ENCODE measurements at places on chromosomes 16 and 17.
A peak's percentile ranks its signal among the peaks of the same experiment; 100 is the strongest.

- no peak for DNase-seq
Measured at GRCh38 chr17:81128774-81129173, 36.5 kb upstream of the PVALEF start.

DNA sequence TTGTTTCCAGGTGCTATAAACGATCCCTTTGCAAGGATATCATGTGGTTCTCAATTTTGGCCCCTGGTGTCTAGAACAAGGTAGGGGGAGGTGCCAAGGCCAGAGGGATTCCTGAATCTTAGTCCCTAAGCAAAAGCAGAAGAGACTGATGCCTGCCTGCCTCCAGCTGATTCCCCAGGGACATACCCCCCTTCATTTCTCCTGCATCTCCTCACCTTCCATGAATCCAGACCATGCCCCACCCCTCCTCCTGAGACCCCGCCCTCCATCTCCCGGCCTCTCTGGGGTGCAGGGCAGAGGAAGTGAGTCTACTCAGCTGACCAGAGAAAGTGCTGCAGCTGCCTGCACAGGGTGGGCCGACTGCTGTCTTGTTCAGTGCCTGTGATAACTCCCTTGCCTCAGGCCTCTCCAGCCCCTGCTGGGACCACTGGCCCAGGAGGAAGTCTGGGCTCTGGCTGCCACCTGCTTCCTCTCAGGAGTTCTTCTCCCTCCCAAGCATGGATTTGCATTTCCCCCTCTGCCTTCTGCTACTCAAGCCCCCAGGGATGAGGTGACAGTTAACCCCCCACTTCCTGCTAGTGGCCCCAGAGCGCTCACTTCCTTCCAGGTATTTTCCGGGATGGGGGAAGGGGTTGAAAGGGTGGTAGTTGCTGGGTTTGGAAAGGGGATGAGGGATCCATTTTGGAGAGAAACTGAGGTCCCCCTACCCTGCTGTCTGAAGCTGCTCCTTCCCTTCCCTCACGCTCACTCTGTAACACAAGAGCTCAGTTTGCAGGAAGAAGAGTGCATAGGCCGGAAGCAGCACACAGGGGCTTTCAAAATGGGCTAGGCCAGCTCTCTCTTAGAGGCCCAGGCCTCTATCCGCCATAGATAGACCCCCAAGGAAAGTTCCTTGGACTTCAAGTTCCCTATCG, 10.5 kb upstream of the TSPOAP1 start:
- peak; percentile 88 for DNase-seq

- DNase-seq: no peak
Measured at GRCh38 chr16:9192746-9193145, 101.3 kb downstream of the HAPSTR1 start.

GRCh38 chr16:82093666-82094300, 58.7 kb downstream of the HSD17B2 start:
- DNase-seq: no peak

DNA sequence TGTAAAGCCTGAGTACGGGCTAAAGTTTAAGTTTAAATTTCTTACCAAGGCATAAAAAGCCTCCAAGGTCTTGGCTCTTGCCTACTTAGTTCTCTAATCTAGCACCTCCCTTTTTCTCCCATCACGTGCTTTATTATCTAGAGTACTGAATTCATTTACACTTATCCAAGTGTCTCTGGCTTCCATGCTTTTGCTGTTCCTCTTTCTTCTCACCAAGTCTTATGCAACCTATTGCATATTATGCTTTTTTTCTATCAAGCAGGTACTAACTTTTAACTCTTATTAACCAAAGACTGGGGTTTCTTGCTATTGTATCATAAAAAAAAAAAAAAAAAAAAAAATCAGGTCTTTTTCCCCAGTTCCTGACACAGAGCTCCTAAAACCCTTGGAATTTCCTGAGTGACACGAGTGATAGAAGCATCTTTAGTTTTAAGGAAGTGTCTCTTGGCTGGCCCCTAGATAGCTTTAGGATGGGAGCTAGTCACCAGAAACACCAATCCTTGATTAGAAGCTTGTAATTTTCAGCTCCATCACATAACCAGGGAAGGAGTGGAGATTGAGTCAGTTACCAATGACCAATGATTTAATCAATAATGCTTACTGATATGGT, 44.9 kb downstream of the SSH2 start:
- no peak for DNase-seq

DNA sequence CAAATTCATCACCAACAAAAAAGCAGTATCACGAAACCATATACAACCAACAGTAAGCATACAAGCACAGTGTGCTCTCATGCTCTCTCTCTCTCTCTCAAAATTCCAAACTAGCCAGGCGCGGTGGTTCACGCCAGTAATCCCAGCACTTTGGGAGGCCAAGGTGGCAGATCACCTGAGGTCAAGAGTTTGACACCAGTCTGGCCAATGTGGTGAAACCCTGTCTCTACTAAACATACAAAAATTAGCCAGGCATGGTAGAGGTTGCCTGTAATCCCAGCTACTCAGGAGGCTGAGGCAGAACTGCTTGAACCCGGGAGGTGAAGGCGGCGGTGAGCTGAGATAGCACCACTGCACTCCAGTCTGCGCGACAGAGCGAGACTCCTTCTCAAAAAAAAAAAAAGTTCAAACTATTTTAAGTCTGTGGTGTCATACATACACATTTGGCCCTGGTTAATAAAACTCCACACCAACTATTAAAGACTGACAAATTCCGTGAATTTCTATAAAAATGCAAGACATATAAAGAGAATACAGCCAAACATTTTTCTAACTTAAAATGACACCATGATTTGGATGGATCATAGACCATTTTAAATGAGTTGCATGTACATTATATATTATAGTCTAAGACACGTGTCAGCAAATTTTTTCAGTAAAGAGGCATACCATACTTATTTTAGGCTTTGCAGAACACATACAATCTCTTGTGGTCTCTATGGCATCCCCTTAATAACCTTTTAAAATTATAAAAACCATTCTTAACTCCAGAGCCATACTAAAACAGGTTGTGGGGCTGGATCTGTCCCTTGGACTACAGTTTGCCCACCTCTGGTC, 30.9 kb downstream of the GLG1 start:
- DNase-seq: no peak

GRCh38 chr17:32333187-32333586, 8.8 kb downstream of the C17orf75 start:
- DNase-seq: no peak

DNA sequence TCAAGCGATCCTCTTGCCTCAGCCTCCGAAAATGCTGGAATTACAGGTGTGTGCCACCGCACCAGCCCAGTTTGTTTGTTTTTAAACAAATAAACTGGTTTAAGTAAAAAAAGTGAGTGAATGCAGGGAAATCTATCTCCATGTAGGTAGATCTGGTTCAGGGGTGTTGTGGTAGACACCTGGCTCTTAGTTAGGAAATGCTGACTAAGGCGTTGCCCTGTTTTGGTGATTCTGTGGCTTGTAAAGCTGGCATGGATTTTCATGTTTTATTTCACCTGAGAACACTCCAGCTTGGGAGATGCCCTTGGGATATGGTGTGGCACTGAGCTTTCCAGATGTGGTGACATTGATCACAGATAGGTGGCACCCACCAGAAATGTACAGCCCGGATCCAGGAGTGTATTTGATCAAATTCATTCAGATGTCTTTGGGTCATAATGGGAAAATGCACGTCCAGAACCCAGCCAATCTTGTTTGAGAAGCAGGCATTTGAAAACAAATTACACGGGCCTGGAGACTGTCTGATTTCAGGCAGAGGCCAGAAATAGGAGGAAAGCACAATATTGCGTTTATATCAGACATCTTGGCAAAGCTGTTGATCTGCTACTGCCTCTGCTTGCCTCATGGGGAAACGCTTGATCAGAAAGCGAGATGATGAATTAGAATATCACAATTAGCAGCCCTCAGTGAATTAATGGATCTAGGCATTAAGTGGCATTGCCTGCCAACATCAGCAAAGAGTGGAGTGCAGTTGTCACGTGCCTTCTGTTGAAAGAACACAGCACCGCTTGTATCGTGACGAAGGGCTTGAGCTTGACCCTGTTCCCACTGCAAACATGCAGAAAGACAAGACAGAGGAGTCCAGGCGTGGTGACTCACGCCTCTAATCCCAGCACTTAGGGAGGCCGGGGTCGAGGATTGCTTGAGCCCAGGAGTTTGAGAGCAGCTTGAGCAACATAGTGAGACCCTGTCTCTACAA, 7.3 kb upstream of the IL34 start:
- peak; percentile 87 for DNase-seq

GRCh38 chr16:54176376-54176901, 110.1 kb downstream of the IRX3 start:
- no peak for DNase-seq

GRCh38 chr17:20010936-20011335, 1.8 kb downstream of the SPECC1 start:
- no peak for DNase-seq

DNA sequence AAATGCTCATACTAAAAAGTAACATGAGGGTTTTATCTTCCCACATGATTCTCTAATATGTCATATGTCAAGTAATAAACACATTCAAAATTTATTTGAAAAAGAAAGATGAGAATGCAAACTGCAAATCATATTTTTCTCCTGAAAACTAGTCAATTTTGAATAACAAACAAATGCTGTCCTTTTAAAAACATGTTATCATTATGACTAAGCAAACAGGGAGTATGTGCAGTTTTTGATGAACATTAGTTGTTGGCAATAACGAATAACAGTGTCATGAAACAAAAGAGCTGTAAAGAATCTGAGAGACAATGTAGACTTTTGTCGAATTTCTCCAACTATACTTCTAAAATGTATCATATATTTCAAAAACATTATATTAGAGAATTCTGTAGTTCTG, 34.8 kb downstream of the RPGRIP1L start:
- DNase-seq: no peak

- DNase-seq: peak; percentile 47
Measured at GRCh38 chr16:85969159-85969558, 70.2 kb downstream of the IRF8 start.

DNA sequence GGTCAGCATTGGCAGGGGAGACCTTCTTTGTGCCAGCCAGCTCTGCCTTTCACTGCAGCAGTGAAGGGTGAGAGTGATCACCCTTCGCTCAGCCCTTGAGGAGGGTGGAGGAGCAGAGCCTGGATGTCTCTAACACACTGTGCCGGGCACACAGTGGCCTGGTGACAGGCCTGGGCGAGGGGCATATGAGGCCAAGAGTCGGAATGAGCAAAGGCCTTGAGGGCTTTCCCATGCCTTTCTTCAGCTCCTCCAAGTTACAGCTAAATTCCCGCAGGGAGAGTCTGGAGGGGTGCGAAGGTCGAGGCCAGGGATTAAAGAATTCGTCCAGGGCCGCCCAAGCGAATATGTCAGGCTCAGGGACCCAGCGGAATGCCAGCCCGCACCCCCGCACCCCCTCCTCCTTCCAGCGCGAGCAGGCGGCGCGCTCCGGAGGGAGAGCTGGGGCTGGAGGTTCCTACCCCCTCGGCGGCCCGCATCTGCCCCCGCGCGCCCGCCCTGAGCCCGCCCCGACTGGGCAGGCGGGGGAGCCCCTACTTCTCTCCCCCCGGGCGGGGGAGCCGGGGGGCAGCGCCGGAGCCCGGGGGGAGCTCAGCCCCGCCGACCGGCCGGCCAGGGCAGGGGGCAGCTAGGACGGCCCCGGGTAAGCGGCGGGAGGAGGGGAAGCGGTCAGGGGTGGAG, at the start of gene RASL10B:
RASL10B (plus strand) TSS at position 401 of the 678 bp plus-strand sequence. CDS start 3,546 bp downstream, outside the sequence.
- peak; percentile 31 for DNase-seq

- DNase-seq: no peak
Measured at GRCh38 chr17:44928136-44928535, 12.8 kb upstream of the GFAP start.

- no peak for DNase-seq
Measured at GRCh38 chr17:58322581-58323185, 5.9 kb downstream of the TSPOAP1 start.

- DNase-seq: no peak
Measured at GRCh38 chr17:7132511-7133094, 18.0 kb upstream of the ASGR2 start.

DNA sequence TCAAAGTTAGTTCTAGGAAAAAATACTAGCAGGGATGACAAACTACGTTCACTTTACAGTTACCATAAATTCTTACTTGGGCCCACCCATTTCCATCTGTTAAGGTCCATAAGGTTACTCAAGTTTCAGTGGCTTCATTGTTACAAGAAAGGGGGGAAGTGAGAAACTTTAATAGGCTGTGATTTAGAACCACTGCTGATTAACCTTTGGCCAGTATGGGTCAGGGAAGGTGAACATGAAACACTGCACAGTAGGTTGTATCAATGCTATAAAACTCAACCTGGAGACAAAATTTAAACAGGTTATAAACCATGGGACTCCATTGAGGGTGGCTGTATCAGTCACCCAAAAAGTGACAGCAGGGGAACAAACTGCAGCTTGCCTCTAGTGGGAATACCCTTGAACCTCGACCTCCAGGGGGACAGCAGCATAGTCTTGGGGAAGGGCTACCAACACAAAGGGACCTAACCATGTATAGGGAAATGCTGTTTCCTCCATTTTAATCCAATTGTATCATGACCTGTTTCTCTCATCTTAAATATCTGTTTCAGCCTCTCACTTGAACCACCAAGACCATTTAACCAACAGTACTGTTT, 10.4 kb downstream of the PTRH2 start:
- DNase-seq: no peak

GRCh38 chr16:81243942-81244341, 5.5 kb downstream of the BCO1 start:
- DNase-seq: no peak

- peak; percentile 77 for DNase-seq
Measured at GRCh38 chr17:49997773-49998703, 3.0 kb upstream of the DLX3 start.
